ENCODE measurements at places on chromosomes 7 and 10.

- DNase-seq: no peak
Observed at GRCh38 chr10:130398090-130398994, 262.2 kb downstream of the GLRX3 start.

DNA sequence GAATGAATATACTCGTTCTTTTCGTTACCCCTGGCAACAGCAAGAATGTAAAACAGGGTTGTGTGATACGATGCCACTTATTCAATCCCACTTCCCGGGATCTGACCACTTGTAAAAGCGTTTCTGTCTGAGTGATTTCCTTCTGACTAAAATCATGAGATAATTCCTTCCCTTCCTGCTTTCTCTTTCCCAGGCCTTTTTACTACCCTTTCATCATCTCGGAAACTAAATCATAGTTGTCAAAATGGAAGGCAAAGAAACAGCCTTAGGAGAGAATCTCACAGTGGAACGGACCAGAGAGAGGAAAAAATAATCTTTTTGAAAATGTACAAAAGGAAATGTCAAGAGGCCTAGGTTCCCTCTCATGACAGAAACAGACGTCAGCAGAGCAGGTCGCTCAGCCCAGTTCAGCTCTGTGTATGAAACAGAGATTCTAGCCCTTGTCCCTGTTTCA lies 29.8 kb downstream of the DIP2C start:
- DNase-seq: peak; percentile 2

GRCh38 chr7:19091550-19092200 lies 25.8 kb downstream of the TWIST1 start:
- DNase-seq: no peak

DNA sequence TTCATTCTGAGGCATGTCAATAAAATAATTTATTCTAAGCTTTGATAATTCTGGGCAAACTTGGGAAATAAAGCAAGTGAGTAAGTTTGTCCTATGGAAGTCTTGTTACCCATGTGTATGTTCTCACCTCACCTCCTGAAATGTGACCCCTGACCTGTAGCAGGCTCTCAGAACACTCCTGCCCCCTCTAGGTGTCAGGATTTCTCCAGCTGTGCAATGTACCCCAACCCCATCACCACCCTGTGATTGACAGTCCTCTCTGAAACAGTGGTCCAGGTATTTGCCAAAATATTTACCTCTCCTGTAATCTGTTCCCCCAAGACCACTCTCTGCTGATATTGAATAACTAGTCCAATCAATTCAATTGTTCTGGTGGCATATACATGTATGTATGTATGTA lies 122.6 kb upstream of the PTER start:
- DNase-seq: no peak

DNA sequence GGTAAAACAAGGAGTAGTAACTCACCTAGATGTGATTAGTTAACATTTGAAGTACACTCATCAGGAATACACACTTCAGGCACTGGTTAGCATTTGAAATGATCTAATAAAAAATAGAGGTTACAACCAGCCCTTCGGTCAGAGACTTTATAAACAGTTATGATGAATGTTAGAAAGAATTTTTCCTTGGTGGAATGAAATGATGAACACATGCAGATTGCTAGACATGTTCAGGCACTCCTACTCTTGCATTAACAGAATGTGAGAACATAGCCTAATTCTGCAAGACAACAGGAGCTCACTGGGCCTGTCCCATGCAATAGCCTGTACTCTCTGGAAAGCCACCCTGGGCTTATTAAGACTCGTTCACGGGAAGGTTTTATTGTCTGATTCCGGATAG lies 47.3 kb upstream of the TECTB start:
- no peak for DNase-seq

All from inflammatory macrophage treated with lipopolysaccharide for 4 hours (primary cell).